ENCODE measurements at places on chromosomes 16 and 17.
A peak's percentile ranks its signal among the peaks of the same experiment; 100 is the strongest.

DNA sequence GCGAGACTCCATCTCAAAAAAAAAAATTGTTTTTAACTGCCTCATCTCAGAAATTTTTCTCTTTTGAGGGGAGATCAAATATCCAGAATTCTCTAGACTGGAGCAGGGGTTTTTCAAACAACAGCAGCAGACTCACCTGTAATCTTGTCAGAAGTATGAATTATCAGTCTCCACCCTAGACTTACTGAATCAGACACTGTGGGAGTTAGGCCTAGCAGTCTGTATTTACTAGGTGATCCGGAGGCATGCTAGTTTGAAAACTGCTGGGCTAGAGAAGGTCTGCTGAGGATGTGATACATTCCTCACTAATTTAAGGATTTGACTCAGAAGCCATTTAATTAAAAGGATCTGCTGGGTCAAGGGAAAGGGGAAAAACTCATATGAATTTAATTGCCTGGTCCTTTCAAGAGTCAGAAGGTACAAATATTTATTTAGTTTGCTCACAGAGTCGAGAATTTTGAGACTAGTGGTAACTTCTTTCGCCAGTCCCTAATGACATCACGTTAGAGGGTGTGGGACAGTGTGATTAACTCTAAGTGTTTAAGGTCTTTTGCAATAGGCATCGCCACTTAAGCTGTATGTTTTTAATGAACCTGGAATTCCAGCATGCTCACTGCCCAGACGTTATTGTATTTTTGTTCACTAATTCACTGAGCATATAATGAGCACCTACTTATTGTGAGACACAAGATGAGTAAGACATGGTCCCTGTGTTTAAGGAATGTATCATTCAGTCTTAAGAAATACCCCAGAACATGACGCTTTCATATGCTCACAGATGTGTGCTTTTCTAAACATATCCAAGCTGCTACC, 14.2 kb downstream of the ATP6V0A1 start:
- no peaks in the 10 kb centered on the region for H3K27me3 ChIP-seq
- H3K36me3 ChIP-seq = peaks cover 67% of the 10 kb centered on the region
- H3K4me3 ChIP-seq = no peak overlapping the region
- ATAC-seq = no peak
- H3K4me1 ChIP-seq = peaks cover 14% of the 10 kb centered on the region
- no peak overlapping the region for H3K27ac ChIP-seq

GRCh38 chr16:1032607-1033006, 39.9 kb upstream of the SSTR5 start:
- peaks cover 10% of the 10 kb centered on the region for H3K27me3 ChIP-seq
- H3K27ac ChIP-seq = no peak overlapping the region
- no peaks in the 10 kb centered on the region for H3K4me1 ChIP-seq

DNA sequence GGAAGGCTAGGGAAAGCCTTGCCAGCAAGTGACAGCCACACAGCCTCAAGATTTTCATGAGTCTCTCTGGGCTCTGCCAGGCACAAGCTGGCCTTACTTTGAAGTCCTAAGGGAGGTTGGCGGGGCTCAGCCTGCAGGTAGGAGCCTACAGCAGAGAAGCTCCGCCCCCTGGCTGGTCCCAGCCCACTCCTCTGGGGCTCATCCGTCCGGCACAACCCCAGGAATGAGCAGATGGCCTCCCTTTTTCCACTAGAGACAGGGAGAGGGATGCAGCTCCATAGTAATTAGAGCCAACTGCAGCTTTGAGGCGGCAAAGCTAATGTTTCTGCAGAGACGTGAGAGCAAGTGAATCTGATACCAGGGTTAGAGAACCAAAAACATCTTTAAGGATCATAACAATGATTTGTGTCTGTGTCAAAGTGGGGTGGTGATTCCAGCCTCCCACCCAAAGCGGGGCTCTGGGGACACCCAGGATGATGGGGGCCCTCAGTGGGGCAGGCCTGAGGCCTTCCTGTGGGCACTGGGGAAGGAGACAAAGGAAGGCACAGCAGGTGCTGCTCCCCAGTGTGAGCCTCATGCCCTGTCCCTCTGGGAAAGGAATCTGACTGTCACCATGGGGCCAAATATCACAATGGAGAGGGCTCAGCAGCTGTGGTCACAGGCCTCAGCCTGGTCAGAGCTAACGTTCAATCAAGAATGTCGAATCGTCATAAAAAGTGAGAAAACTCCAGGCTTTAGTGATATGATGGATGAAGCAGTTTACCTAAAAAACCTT, 61.5 kb downstream of the RBFOX3 start:
- no peak for ATAC-seq
- H3K4me1 ChIP-seq = no peaks in the 10 kb centered on the region
- peaks cover 40% of the 10 kb centered on the region for H3K27me3 ChIP-seq
- no peak overlapping the region for H3K27ac ChIP-seq
- no peak overlapping the region for H3K4me3 ChIP-seq
- H3K36me3 ChIP-seq = no peaks in the 10 kb centered on the region

DNA sequence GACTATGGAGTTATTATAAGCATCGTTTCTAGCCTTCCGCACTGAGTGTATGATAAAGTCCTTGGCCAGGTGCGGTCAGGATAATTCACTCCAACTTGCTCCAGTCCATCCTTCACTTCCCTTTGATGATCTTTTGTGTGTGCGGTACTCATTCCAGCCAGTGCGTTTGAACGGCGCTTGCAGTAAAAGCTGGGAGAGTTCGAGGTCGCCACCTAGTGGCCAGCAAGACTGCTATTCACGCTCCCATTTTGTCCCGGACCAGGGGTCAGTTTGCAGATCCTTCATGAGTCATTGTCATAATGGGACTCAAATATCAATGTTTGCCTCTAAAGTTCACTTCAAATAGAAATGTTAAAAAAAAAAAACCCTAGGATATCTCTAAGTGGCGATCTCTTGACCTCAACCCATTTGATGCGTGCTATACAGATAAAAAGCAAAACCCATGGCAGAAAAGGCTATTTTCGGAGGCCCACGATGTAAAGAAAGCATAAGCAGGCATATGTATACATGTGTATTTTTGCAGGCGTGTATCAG, 417.1 kb downstream of the TMEM114 start:
- no peaks in the 10 kb centered on the region for H3K4me1 ChIP-seq
- no peaks in the 10 kb centered on the region for H3K27me3 ChIP-seq

DNA sequence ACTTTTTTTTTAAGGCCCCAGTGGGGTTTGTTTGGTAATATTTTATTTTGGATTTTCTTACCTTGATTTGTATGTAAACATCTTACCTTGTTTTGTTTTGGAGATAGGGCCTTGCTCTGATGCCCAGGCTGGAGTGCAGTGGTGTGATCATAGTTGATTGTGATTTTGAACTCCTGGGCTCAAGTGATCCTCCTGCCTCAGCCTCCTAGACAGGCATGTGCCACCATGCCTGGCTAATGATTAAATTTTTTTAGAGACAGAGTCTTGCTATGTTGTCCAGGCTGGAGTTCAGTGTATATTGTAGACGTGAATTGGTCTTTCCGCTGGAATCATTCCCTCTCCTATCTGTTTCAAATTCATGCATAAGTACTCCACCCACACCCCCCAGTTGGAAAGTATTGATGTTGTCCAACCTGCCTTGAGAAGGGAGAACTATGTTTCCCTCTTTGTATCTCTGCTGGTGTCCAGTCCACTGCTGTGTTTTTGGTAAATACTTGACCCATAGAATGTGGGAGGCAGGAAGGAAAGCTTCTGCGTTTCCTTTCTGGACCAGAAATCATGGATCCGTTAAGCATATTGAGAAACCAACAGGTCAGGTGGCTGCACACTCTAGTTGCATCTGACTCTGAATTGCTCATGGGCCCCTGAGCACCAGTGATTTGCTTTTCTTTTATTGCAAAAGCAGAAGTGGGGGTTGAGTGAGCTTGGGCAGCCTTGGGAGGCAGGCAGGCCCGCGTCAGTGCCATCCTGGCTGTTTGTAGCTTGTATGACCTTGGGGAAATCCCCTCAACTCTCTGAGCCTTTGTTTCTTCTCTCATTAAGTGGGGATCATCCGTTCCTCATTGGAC, 25.0 kb downstream of the RMI2 start:
- peaks cover 38% of the 10 kb centered on the region for H3K4me1 ChIP-seq
- peak overlapping the region; percentile 62 for H3K4me3 ChIP-seq
- H3K36me3 ChIP-seq = no peaks in the 10 kb centered on the region
- ATAC-seq = peak; percentile 99
- no peaks in the 10 kb centered on the region for H3K27me3 ChIP-seq

DNA sequence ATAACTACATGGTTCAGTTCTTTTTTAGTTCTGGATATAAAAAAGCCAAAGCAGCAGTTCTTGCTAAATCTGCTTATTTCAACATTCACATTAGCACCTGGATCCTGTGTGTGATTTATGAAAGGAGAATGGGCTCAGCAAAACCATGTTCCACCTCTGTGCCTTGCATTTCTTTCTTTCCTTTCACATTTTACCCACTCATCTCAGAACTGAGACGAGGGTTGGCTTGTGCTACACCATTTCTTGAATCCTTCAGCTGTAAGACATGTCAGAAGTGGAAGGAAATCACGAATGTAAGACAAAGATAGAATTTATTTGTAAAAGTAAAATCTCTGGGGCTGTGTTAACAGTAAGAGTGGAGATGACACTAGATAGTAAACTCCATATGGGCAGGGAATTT, 1.2 kb upstream of the UTP6 start:
- peaks cover 5% of the 10 kb centered on the region for H3K36me3 ChIP-seq
- H3K27ac ChIP-seq = no peak overlapping the region
- H3K4me3 ChIP-seq = no peak overlapping the region
- no peak for ATAC-seq
- H3K27me3 ChIP-seq = peaks cover 16% of the 10 kb centered on the region

DNA sequence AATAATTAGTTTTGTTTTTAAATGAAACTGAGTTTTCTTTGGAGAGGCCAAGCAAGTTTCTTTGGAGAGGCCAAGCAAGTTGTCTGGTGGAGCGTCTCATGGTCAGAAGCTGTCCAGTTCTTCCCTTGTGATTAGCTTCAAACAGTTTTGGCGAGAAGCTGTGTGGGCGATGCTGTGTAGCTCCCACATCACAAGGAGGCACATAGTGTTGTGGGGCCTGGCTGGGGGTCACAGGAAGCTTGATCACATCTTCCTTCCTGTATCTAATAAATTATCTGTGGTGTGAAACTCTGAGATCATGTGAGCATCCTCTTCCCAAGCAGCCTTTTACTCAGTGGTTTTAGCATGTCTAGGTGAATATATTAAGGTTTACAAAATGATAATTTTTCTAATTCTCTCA, 33.9 kb downstream of the SPECC1 start:
- peaks cover 21% of the 10 kb centered on the region for H3K27me3 ChIP-seq
- ATAC-seq = no peak
- H3K4me1 ChIP-seq = no peaks in the 10 kb centered on the region
- H3K36me3 ChIP-seq = no peaks in the 10 kb centered on the region

- H3K4me3 ChIP-seq = no peak overlapping the region
- ATAC-seq = no peak
- H3K27ac ChIP-seq = no peak overlapping the region
- H3K36me3 ChIP-seq = no peaks in the 10 kb centered on the region
- H3K4me1 ChIP-seq = no peaks in the 10 kb centered on the region
- H3K27me3 ChIP-seq = no peaks in the 10 kb centered on the region
Measured at GRCh38 chr16:20016234-20016633, 57.5 kb downstream of the GPR139 start.

GRCh38 chr17:40457964-40458791, 14.9 kb downstream of the IGFBP4 start:
- ATAC-seq = no peak
- no peaks in the 10 kb centered on the region for H3K36me3 ChIP-seq
- no peaks in the 10 kb centered on the region for H3K27me3 ChIP-seq

DNA sequence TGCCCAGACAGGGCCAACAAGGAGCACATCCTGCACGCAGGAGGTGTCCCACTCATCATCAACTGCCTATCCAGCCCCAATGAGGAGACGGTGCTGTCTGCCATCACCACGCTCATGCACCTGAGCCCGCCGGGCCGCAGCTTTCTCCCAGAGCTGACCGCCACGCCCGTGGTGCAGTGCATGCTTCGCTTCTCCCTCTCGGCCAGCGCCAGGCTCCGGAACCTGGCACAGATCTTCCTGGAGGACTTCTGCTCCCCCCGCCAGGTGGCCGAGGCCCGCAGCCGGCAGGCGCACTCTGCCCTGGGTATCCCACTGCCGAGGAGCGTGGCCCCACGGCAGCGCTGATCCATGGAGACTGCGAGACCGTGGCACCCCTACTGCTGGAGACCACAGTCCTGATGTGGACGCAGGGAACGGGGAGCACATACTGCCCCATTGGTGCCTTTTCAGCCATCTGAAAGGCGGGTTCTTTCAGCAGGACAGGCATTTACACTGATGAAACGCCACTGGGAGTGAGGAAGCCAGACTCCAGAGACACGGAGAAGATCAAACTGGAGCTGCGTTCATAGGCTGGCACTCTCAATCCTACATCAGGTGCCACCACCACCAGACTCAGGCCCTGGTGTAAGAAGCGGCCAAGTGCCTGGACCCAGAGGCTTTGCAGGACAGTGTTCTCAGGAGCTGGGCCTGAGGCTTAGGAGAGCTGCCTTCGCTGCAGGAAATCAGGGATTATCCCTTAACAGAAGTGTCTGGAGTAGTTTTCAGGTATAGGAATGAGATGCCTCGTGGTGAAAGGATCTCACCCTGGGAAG, 2.6 kb downstream of the NT5C start:
- H3K27ac ChIP-seq = no peak overlapping the region
- H3K27me3 ChIP-seq = no peaks in the 10 kb centered on the region
- ATAC-seq = no peak
- H3K36me3 ChIP-seq = peaks cover 17% of the 10 kb centered on the region

DNA sequence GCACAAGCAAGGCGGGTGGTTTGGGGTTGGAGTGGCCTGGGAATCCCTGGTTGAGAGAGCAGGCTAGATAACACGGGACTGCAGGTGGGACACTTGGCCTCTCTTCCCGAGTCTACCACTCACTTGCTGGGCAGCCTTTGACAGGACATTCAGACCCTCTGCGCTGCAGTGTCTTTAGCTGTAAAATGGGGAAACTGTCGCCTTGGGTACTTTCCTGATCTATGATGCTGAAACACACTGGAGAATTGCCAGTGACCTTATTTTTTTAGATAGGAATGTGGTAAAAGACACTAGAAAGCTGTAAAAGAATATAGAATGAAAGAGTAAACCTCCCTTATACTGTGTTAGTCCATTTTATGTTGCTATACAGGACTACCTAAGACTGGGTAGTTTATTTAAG, 30.5 kb downstream of the KSR1 start:
- ATAC-seq = no peak
- H3K27ac ChIP-seq = no peak overlapping the region
- peaks cover 19% of the 10 kb centered on the region for H3K36me3 ChIP-seq
- no peak overlapping the region for H3K4me3 ChIP-seq
- peaks cover 39% of the 10 kb centered on the region for H3K4me1 ChIP-seq

DNA sequence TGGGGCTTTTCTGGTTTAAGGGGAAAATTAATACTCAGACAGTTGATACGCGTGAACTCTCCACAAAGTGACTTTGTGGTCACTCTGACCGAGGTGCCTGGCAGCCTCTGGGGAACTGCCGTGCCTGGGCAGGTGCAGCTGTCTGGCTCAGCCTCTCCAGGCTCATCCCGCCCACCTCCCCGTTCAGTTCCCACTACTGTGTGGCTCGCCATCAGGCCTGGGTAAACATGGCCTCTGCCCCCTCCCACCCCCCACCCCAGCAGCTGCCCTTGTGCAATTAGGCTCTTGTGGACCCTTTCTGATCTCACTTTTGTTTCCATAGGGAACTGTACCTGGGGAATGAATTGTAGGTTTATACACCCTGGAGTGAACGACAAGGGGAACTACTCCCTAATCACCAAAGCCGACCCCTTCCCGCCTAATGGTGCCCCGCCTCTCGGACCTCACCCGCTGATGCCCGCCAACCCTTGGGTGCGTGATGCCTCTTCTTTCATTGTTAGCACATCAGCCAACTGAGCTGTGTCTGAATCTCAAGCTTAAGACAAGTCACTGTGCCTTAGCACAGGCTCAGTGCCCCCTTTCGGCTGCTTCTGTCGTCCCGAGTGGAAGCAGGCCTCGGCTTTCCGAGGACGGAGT, 27.8 kb downstream of the ZC3H18 start:
- H3K27me3 ChIP-seq = no peaks in the 10 kb centered on the region
- ATAC-seq = no peak
- peaks cover 22% of the 10 kb centered on the region for H3K4me1 ChIP-seq
- no peak overlapping the region for H3K27ac ChIP-seq
- no peak overlapping the region for H3K4me3 ChIP-seq

Measured in stimulated activated memory B cell treated with anti-CD40 and anti-IgM and Interleukin-4, amounts not matched to agents 10 μg/mL and 1 μg/mL and 100 μg/mL, for 72 hours (primary cell).